ENCODE measurements at places on chromosomes 4 and X. TPM values are rescaled to one million over a fixed set of nuclear protein-coding genes. Genes with fewer than 3 reads are reported as not detected.

Gene DCLK2
- total RNA-seq: 2.4 TPM

Gene MAGEB10
- total RNA-seq: not detected

Gene MCTS1
- total RNA-seq: 25.2 TPM

Gene TCEAL5
- total RNA-seq: not detected

Gene NEIL3
- 1.9 TPM for total RNA-seq

Gene SHISA3
- total RNA-seq: not detected

Gene RBMXL3
- total RNA-seq: not detected

Gene FAAH2
- 0.22 TPM for total RNA-seq

Gene ANXA3
- total RNA-seq: 4.5 TPM

Gene F8A2
- not detected for total RNA-seq

Gene KLHL4
- total RNA-seq: 126 TPM

Measured in dermis lymphatic vessel endothelial cell (primary cell).